ENCODE measurements at places on chromosomes 3 and 15.

GRCh38 chr15:57611938-57612337 is 20.2 kb downstream of the MYZAP start:
- no peak for DNase-seq

DNA sequence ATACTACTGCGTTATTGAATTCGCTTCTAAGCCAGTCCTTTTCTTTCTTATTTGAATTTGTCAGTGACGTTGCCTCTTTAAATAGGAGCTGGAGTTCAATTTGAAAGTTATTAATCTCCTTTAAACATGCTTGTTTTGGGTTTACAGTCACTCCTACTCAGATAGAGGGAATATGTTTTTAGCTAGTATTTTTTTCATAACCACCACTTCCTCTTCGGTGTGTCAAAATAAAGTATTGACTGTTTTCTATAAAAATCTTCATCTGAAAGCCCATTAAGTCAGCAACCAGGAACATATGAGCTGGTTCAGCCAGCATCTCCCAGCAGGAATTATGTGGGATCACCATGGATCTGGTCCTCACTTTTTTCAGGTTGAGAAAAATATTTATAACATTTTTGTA is 772.9 kb downstream of the DIPK2A start:
- DNase-seq: no peak

DNA sequence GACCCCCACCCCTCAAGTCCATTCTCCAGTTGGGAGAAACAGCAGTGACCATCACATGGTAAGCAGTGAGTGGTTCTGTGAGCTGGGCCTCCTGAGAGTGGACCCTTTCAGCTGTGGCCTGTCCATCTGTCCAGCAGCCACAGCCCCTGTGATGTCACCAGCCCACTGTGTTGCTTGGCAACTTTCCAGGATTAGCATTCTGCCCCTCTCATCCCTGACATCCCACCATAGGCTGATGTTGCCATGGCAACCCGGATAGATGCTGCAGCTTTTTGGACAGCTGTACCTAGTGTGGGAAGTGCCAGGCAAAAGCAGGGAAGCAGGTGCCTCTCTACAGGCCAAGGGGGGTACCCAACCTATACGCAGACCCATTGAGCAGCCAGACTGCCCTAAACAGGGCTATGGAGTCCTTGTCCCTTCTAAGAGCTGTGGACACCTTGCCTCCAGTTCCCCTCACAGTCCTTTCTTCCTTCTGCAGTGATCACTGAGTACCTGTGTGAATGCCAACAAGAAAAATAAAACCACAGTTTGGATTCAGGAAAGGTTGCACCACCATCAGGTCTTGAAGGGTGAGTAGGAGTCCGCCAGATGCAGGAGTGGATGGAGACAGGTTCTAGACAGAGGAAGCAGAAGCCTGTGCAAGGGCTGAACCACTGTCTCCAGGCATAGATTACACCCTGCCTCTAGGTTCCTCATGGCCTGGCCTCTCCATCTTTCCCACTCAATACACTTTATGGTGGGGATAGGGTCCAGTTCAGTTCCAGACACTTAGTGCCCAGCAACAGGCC is at the start of gene DNAH1:
TSS of gene DNAH1 (plus strand) at position 343 of the 788 bp plus-strand sequence. CDS start 6,124 bp downstream, outside the sequence.
- no peak for DNase-seq

DNA sequence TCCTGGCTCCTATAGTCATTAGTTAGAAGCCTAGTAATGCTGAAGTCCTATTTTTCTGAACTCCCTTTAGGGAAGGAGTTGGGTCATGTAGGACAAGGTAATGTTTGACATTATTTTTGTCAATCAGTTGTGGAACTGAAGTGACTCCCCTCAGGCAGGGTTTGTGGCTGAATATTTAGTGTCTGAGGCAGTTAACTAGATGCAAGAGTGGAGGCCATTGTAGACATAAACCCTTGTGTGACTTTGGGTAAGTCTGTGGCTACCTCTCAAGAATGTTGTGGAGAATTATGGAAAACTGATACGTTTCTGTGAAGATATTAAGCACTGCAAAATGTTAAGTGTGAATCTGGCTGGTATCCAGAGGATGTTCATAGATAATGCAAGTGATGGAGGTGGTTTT is 125.2 kb upstream of the PHLDB2 start:
- DNase-seq: no peak

- no peak for DNase-seq
Measured at GRCh38 chr3:141379250-141379966, 11.1 kb downstream of the ZBTB38 start.

- peak; percentile 57 for DNase-seq
Measured at GRCh38 chr15:49521802-49522201, 98.8 kb downstream of the FGF7 start.

GRCh38 chr15:66429117-66429516 is 42.4 kb downstream of the MAP2K1 start:
- DNase-seq: no peak

- no peak for DNase-seq
Measured at GRCh38 chr3:114867835-114868503, 279.1 kb downstream of the ZBTB20 start.

- no peak for DNase-seq
Measured at GRCh38 chr15:45363334-45363733, 15.0 kb downstream of the GATM start.

GRCh38 chr3:115098354-115099073 is 48.6 kb downstream of the ZBTB20 start:
- no peak for DNase-seq

GRCh38 chr3:64741341-64741740 is 53.5 kb upstream of the ADAMTS9 start:
- DNase-seq: no peak

GRCh38 chr3:127458696-127459604 is 131.6 kb downstream of the TPRA1 start:
- DNase-seq: peak; percentile 35

DNA sequence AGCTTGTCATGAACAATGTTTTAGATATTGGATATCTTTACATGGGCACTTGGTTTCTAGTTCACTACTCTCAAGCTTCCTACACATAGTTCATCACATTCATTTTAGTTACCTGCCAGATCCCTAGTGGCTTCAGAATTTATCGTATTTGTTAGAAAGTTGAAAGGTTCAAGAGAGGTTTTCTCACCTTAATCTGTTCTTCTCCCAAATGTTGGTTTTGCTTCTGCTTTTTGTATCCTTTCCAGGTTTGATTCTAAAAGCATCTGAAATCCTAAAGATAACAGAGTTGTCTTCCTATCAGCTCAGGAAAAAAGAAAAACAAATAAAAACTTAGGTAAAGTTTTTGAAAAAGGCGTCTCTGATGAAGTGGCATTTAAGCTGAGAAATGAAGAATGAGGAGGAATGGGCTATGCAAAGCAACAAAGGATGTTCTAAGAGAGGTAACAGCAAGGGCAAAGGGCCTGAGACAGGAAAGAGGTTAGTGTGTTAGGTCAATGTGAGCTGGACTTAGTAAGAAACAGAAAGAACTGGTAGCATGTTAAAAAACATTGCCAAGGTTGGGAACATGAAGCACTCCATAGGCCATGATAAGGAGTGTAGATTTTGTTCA is 104.7 kb upstream of the CMC1 start:
- no peak for DNase-seq

GRCh38 chr3:184336547-184337398 is 627 bp upstream of the FAM131A start:
- DNase-seq: peak; percentile 52

DNA sequence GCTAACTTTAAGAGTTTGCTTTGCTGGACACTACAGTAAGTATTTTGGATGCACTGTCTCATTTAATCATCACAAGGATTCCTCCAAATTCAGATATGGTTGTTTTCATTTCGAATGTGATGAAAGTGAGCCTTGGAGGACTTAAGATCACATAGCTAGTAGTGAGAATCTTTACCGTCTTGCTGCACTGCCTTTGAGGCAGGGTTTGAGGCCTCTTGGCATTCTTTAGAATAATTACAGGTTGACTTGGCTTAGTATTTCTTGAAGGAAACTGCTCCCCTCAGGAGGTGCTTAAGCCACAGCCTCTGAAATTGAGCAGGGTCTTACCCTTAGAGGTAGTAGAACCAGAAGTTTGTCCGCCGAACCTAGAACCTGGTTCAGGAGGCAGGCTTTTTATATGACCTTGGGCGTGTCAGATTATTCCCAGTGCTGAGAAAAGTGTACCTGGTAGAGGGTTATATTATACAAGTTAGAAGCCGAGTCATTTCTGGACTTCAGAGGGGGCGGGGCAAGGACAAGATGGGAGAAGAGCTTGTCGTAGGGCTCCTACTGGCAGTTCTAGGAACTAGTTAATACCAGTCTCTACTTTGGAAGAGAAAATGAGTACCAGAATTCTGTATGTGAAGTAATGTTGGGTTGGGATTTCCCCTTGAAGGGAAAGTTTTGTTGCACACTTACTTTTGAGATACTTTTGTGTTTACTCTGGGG is 1.1 kb downstream of the TFG start:
- DNase-seq: peak; percentile 80

DNA sequence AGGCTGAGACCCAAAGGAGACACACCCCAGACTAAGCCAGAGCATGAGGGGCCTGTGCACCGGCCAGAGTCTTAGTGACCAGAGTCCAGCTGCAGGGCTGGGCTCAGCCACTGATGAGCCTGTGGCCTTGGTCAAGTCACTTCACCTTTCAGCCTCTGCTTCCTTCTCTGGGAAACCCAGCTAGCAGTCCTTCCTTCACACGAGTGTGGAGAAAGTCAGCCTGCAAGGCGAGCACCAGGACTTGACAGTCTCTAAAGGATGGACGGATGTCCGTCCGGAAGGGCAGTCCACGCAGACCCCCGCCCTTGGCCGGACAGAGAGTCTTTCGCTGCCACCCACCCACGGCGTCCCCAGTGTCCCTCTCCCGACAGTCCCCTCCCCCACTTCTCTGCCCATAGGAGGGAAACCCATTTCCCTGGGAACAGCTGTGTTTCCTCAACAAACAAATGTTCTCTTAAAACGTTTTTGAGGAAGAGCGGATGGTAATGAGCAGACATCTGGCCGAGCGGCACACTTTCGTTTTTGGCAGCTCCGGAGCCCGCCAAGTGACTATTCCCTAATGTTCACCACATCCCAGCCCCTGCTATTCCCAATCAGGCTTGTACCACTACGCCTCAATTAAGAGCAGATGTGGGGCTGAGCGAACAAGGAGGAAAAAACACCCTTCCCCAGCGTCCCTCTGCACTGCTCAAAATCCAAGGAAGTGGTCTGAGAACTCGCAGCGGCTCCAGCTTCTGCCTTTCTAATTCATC is 129.1 kb upstream of the SMAD3 start:
- no peak for DNase-seq

DNA sequence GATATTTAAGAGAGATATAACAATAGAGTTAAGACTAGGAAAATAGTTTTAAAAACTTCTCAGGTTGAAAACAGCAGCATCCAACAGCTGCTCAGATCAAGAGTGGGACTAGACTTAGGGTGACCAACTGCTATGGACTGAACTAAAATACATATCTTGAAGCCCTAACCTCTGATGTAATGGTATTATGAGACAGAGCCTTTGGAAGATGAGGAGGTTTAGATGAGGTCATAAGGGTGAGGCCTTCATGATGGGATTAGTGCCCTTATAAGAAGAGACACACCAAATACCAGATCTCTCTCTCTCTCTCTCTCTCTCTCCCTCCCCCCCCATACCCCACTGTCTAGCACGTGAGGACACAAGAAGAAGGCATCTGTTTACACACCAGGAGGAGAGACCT is 37.4 kb upstream of the GALNT15 start:
- DNase-seq: no peak

DNA sequence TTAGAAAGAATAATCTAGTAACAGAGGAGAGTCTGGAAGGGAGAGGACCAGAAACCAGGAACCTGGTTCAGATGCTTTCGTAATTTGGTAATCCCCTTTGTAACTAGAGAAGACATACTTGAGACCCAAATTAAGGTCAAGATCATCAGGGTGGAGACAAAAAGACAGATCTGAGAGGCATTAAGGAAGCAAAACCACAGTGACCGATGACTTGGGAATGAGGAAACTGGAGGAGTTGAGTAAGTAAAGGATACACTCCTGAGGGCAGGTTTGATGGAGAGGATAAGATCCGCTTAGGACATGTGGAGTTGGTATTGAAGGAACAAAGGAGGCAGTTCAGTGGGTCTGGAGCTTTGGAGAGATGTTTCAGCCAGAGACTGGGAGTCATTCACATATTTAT is 23.6 kb upstream of the BCL2A1 start:
- no peak for DNase-seq

- no peak for DNase-seq
Measured at GRCh38 chr15:101813803-101814534, 2.0 kb downstream of the OR4F15 start.

DNA sequence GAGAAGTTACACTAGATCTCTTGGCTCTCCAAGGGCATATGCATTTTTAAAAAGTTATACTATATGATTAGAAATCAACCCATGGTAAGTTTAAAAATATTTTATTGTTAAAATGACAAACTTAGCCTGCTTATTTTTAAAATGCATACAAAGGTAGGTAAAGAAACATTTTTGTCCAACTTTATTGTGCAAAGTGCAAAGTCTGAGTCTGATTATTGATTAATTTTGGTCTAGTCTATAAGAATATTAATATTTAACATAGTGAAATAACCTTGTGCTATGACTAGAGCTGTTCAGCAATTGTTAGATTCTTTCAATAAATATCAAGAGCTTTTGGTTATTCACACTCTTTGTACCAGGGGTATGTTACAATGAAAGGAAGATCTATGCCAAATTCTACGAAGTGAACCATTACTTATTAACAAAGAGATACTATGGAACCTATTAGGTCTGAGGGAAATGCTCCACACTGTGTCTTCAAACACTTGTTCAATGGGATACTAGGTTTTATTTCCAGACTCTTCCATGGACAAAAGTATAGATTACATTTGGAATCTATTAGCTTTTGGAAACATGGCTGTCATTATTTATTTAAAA is 70.4 kb downstream of the DIPK2A start:
- no peak for DNase-seq

- DNase-seq: no peak
Measured at GRCh38 chr3:82610236-82610635, 848.8 kb upstream of the GBE1 start.

DNA sequence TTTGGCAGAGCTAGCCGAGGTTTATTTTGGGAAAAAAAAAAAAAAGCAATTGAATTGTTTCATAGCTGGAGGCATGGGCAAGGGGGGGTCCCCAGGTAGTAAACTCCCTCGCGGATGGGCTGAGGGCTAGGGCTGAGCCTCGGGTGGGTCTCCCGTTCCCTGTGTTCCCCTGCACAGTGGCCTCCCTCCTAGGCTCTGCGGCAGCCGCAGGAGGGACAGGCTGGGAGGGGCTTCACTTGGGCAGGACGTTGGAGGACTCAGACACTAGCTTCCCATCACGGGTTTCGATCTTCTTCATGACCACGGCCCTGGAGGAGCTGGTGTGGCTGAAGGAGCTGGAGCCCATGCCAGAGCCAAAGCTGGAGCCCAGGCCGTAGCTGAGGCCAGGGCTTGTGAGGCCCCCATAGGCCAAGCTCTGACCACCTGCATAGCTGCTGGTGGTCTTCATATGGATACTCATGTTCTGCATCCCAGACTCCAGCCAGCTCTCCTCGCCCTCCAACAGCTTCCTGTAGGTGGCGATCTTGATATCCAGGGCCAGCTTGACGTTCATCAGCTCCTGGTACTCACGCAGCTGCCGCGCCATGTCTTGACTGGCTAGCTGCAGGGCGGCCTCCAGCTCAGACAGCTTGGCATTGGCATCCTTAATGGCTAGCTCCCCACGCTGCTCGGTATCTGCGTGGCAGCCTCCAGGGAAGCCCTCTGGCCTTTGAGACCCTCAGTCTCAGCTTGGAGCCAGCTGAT is 64.0 kb upstream of the CDAN1 start:
- peak; percentile 19 for DNase-seq
